Glutamatergic neuron (in vitro differentiated cells): ENCODE measurements at places on chromosomes 16 and 17. TPM values are rescaled to one million over a fixed set of nuclear protein-coding genes. Genes with fewer than 3 reads are reported as not detected.

DNA sequence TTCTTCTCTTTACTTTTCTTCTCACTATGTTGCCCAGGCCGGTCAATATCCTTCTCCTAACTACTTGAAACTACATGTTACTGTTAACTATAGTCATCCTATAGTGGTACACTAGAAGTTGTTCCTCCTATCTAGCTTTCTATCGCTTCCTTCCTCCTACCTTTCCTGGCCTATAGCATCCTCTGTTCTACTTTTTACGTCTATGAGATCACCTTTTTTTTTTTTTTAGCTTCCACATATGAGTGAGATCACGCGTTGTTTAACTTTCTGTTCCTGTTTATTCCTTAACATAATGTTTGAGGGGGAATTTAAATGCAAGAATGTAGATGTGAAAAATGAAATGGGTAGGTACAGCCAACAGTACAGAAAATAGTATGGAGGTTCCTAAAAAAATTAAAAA, 30.5 kb upstream of the YPEL2 start:
- no peak for DNase-seq

GRCh38 chr16:84643180-84643583, 5.1 kb upstream of the KLHL36 start:
- peak; percentile 33 for DNase-seq

- DNase-seq = no peak
These were observed 71.2 kb upstream of the LGALS9 start for GRCh38 chr17:27559506-27560481.

- DNase-seq = no peak
These were observed 207.0 kb downstream of the MSI2 start for GRCh38 chr17:57463103-57463885.

DNA sequence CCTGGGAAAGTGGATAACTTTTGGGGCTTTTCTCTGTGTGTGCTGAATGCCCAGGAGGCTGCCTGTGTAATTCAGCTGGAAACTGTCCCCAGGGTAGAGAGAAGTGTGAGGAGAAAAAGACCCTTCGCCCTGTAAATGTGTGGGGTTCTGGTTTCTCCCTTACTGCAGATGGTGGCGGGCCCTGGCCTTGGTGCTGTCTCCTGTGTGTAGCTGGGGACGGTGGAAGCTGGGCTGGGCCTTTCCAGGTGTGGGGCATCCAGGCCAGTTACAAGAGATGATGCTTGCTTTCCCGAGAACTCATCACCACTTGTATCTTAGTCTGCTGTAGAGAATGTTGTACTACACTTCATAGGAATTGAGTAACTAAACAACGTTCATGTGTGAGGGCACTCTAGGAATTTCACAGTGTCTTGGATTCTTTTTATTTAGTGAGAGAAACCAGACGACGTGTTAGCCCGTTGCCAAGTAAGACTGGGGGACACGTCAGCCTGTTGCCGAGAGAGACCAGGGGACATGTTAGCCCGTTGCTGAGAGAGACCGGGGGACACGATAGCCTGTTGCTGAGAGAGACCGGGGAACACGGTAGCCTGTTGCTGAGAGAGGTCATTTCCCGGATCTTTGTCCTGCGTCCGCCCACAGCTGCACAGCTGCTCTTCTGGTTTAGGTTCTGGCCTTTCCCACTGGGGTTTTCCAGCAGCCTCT, 43.1 kb downstream of the TBCD start:
- no peak for DNase-seq

- DNase-seq = no peak
These were observed 87.8 kb downstream of the SPAG9 start for GRCh38 chr17:51032850-51033249.

DNA sequence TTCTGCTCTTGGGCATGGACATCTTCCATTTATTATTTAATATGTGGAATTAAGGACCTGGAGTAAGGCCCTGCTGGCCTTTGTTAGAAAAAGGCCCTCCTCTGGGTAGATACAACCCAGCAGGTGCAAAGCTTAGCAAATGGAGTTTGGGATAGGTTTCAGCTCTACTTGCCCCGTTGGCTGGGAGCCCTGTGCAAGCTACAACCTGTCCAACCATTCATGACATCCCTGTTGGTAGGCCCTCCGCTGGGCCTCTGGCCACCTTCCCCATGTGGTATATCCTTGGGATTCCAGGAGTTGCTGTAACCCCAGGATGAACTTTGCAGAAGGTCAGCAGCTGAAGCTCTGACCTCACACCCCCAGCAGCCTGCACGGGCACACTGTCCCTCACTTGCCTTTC, 6.4 kb downstream of the NGFR start:
- no peak for DNase-seq

The SKAP1 gene
- total RNA-seq = not detected

DNA sequence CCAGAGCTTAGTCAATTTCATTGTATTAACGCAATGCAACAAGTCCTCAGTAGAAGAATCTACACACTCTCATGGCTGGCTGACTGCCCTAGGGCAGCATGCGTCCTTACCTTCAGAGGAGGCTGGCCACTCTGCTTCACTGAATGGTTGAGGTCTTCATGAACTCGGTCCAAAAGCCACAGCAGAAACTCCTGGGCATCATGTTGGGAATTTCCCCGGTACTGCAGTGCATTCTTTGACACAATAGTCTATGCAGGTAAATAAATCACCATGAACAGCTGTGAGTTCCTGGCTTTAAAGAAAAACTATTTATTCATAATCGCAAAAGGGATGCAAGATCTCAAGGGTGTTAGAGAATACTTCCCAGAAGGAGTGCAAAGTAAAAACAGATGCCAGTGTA, 41.3 kb downstream of the USP31 start:
- no peak for DNase-seq

- DNase-seq = no peak
These were observed 26.9 kb downstream of the AP1G1 start for GRCh38 chr16:71781741-71782140.

The SECTM1 gene
- total RNA-seq = 0.29 TPM

The KRT28 gene
- total RNA-seq = not detected

The PARD6A gene
- total RNA-seq = 18.7 TPM

- DNase-seq = no peak
These were observed 747.1 kb downstream of the CDH8 start for GRCh38 chr16:61289141-61289540.

- DNase-seq = no peak
These were observed 34.9 kb upstream of the ZC3H18 start for GRCh38 chr16:88535191-88535856.

GRCh38 chr17:20925091-20925490, 117.7 kb downstream of the USP22 start:
- DNase-seq = no peak

- DNase-seq = no peak
These were observed 414.4 kb upstream of the HSBP1 start for GRCh38 chr16:83393196-83393981.

- DNase-seq = no peak
These were observed 42.4 kb downstream of the PPL start for GRCh38 chr16:4894276-4895150.
